ENCODE measurements at places on chromosomes 13 and 19.

GRCh38 chr19:4504891-4505569 is 13.3 kb downstream of the PLIN4 start:
- no peak for DNase-seq

DNA sequence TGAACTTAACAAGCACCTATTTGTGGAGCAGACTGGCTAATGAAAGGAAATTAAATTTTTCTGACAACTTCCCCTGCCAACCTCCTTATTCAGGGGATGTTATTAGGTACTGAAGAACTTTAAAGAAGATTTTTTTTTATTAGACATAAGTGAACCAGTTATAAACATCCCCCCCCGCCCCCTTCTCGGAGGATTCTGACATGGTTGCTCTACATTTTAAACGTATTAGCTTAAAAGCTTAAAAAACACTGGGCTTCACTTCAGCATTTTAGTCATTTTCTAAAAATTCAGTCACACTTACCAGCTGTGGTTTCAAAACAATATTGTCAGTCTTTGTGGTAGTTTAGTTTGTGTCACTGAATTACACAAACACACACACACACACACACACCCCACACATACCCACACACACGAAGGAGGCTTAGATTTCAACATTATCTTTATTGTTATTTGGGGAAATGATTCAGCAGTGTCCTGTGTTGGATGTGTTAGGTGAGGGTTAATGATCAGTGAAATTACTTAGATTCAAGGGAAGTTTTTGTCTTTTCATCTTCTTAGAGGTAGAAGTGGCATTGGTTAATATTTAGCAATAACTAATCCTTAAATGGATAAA is 145.7 kb downstream of the PCCA start:
- DNase-seq, result no peak

- no peak for DNase-seq
These were observed 377.6 kb downstream of the IRS2 start for GRCh38 chr13:109408591-109409382.

GRCh38 chr19:8513036-8513686 is 806 bp downstream of the ZNF414 start:
- DNase-seq, result peak; percentile 40

DNA sequence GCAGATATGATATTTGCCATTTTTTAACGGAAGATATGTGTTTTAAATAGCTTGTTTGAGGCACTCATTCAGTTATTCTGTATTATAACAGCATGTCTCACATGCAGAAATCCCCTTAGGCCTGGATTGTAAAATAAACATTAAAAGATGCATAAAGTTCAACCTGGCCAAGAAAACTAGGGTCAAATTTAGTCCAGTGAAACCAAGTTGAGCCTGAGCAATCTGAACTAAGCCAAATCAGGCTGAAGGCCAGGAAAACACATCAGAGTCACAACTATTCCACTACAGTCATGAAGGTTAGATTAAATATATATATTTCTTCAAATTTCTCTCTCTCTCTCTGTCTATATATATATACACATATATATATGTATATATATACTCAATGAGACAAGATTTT is 504.8 kb downstream of the SLITRK1 start:
- DNase-seq, result no peak

GRCh38 chr13:21328201-21328600 is 130.9 kb downstream of the ZDHHC20 start:
- DNase-seq, result no peak

- DNase-seq, result no peak
These were observed 557.2 kb downstream of the KCTD12 start for GRCh38 chr13:76329004-76329403.

DNA sequence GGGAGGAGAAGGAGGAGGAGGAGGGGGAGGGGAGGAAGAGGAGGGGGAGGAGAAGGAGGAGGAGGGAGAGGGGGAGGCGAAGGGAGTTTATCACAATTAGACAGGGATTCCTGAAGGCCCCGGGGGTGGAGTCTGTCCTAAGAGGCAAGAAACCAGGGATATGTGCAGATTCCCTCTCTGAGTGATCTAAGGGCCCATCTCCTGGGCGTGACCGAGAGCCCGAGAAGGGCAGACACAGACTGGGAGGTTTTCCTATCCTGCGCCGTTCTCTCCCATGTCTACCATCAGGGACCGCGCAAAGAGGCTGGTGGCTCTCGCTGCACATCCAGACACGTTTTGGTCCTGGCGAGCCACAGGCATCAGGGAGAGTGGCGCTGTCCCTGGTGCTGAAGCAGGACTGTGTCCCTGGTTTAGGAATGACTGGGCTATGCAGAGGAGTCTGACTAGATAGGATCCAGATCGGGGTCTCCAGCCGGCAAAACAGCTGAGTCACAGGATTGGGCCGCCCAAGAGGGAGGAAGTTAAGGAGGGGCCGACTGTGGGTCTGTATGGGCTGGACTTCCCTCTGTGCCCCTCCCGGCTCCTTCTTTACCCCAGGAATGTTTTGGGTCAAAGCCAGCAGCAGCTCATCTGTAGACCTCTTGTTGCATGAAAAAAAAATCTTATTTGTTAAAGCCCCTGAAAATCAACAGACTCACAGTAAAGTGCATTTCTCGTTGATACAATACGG is 17.9 kb upstream of the ZNF175 start:
- DNase-seq, result peak; percentile 69

DNA sequence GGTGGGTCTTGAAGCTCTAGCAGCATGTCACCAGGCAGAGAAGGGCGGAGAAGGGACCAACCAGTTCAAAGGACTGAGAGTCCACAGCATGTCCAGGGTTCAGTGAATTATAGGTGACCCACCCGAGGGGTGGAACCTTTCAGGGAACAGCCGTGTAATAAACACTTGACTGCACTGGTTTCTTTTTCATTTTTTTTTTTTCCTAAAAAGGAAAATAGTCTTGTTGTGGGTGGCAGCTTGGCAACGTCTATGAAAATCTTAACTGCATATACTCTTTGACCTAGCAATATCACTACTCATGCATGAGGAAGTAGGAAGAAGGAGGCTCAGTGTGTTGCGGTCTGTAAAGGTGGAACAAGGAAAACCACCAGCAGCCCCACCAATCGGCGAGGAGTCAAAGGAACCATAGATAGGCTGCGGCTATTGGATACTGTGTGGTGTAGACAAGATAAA is 13.0 kb upstream of the MYH14 start:
- no peak for DNase-seq

GRCh38 chr13:31674051-31674450 is 65.3 kb upstream of the RXFP2 start:
- no peak for DNase-seq

- no peak for DNase-seq
These were observed 14.3 kb downstream of the BCKDHA start for GRCh38 chr19:41411968-41412265.

DNA sequence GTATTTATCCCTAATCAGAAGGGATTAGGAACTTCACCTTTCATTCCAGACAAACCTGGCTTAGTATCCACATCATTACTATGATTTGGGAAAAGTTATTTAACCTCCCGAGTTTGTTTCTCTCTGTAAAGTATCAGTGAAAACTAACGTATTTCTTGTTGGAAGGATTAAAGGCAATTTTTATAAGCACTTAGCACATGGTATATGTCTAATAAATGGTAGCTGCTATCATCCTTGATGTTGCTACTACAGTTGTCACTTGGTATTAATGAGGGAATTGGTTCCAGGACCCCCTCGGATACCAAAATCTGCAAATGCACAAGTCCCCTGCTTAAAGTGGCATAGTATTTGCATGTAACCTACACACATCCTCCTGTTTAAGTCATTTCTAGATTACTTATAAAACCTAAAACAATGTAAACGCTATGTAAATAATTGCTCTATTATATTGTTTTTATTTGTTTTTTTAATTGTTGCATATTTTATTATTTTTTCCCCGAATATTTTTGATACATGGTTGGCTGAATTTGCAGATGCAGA is 42.7 kb upstream of the FAM124A start:
- DNase-seq, result no peak

GRCh38 chr13:98888890-98889279 is 89.0 kb downstream of the DOCK9 start:
- no peak for DNase-seq

GRCh38 chr19:38721979-38722773 is 22.1 kb downstream of the CAPN12 start:
- no peak for DNase-seq

- DNase-seq, result no peak
These were observed 48.3 kb upstream of the INTS6 start for GRCh38 chr13:51501096-51501495.

DNA sequence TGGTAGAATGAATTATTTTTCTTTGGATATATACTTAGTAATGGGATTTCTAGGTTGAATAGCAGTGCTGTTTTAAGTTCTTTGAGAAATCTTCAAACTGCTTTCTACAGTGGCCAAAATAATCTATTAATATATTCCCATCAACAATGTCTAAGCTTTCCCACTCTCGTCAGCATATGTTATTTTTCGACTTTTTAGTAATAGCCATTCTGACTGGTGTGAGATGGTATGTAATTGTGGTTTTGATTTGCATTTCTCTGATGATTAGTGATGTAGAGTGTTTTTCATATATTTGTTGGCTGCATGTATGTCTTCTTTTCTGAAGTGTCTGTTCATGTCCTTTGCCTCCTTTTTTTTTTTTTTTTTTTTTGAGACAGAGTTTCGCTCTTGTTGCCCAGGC is 90.2 kb upstream of the CSNK1A1L start:
- no peak for DNase-seq

GRCh38 chr19:21824679-21825078 is 11.3 kb downstream of the ZNF43 start:
- DNase-seq, result no peak

GRCh38 chr19:2428756-2429711 is 1.6 kb upstream of the TIMM13 start:
- no peak for DNase-seq

- DNase-seq, result no peak
These were observed 33.7 kb upstream of the TPM4 start for GRCh38 chr19:16042533-16043085.

DNA sequence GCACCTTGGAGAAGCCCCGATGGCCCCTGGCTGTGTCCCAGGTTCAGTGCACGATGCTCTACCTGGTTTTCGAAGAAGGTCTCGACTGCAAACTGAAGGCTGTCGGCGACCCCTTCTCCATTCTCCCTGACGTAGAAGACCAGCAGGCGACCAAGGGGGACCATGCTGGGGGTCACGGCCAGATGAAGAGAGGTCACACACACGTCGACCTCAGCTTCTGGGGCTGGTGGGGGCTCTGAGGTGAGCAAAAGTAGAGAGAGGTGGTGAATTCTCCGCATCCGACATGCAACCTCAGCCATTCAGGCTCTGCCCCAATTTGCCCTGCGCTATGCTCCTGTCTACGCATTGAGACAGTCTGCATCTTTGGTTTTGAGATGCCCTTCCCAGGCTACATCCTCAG is 49.3 kb downstream of the CPAMD8 start:
- DNase-seq, result no peak

DNA sequence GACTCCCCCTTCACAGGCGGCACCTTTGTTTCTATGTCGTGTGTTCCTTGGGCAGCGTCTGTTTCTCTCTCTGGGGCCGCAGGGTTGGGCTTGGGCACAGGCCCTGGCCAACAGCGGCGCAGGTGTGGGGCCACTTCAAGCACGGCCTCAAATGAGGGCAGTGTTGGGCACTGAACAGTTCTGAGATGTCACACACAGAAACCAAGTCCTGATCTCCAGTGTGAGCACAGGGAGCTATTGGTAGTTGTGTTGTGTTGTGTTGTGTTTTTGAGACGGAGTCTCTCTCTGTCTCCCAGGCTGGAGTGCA is 42.7 kb downstream of the GATAD2A start:
- DNase-seq, result no peak

GRCh38 chr19:19508217-19508616 is 7.1 kb downstream of the TSSK6 start:
- DNase-seq, result no peak

GRCh38 chr13:74784959-74785358 is 650.8 kb upstream of the KLF12 start:
- no peak for DNase-seq

GRCh38 chr13:66348745-66349690 is 881.1 kb downstream of the PCDH9 start:
- DNase-seq, result no peak

DNA sequence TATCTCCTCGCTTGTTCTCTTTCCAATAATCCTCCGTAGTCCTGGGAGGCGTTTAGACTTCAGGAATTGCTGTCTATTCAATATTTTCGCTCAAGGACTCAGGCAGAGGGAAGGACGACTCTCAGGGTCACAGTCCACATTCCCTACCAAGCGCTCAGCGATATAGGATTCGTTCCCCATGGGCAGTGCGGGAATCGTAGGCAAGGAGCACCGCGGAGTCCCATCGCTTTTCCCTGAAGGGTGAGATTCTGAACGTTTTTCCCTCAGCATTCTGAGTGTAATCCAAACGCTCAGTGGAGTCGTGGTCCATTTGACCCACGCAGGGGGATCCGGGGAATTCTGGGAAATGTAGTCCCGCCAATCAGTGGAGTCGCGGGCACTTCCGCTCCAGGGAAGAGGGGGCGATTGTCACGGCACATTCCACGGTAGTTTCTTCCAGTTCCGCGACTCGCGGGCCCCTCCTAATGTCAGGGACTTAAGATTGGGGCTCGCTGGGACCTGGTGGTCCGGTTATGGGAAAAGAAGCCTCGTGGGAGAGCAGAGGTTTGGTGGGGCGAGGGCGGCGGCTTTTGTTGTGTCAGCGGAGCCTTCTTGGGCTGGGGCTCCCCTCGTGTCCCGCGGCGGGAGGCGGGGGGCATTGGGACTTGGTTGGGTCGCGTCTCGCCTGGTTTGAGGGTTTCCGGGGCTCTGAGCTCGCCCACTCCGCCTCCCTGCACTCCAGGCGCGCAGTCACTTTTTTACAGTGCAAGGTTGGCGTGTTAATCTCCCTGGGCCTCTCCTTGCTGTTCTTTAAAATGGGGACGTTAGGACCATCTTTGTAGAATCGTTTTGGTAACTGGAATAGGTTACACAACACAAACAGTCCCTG is at the start of gene ZNF234:
Gene ZNF234 (plus strand): TSS at position 364 of the 868 bp plus-strand sequence. CDS start 3,079 bp downstream, outside the sequence.
- DNase-seq, result peak; percentile 67

DNA sequence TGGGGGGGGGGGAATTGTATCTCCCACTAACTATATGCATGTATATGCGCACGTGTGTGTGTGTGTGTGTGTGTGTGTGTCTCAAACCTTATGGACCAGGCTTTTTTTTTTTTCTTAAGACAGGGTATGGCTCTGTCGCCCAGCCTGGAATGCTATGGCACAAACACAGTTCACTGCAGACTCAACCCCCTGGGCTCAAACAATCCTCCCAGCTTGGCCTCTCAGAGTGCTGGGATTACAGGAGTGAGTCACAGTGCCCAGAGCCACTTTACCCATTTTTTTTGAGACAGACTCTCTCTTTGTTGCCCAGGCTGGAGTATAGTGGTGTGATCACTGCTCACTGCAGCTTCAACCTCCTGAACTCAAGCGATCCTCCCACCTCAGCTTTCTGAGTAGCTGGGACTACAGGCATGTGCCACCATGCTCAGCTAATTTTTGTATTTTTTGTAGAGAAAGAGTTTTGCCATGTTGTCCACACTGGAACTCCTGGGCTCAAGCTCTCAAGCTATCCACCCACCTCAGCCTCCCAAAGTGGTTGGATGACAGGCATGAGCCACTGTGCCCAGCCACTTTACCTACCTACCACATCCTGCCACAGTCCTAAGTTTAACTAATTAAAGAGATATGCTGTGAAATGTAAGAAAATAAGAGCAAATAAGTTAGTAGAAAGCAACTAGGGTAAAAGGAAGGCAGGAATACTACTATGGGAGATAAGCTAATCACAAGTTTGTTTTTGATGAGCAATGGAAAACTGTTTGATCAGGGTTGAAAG is 2.4 kb downstream of the ZMYM5 start:
- DNase-seq, result peak; percentile 34

Measured in activated naive CD8-positive, alpha-beta T cell treated with anti-CD3 and anti-CD28 coated beads, Interleukin-2, amount 10 ng/mL, durations not matched to agents 7 days and 5 days (primary cell).